RCC 7860 (cell line): ENCODE measurements at places on chromosomes 4 and X.

DNA sequence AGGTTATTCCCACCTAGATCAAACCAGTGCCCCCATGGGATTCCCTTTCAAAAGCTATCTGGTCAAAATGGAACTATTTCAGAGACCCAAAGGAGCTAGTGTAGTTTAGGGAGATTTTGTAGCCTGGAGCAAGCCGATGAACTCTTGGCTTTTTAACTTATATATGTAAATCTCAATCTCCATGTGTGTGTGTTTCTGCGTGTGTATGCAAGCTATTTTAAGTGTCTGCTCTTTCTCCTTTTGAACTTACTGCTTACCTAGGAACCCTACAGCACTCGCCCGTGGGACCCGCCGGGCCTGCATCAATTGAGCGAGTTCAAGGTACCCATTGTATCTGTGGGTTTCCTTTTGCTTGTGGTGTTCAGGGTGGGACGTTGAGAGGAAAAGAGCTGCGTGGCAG is 10.4 kb downstream of the CSTF2 start:
- no peak for DNase-seq

- no peak for DNase-seq
These were observed 11.2 kb upstream of the SPARCL1 start for GRCh38 chr4:87540146-87541058.

DNA sequence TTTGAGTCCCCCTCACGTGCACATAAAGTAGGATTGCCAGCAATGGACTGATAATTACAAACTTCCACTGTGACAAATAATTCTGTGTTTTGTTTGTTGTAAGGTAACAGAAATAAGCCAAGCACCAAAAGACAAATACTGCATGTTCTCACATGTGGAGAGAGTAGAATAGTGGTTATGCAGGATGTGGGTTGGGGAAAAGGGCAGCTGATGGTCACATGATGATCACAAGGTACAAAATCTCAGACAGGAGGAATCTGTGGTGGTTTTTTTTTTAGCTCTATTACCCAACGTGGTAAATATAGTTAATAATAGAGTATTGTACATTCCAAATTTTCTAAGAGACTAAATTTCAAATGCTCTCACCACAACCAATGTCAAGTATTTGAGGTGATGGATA is 182.3 kb downstream of the BANK1 start:
- no peak for DNase-seq

GRCh38 chrX:132433001-132433400 is 55.8 kb downstream of the MBNL3 start:
- no peak for DNase-seq

GRCh38 chr4:1230316-1230715 is 18.6 kb downstream of the CTBP1 start:
- DNase-seq, result no peak

- no peak for DNase-seq
These were observed 4.3 kb downstream of the CXCL9 start for GRCh38 chr4:76003035-76003434.
